PC-3 (cell line): ENCODE measurements at places on chromosomes 7 and 10. TPM values are rescaled to one million over a fixed set of nuclear protein-coding genes. Genes with fewer than 3 reads are reported as not detected.

Gene SYT15
- total RNA-seq: not detected in 2 replicates

Gene OIT3
- total RNA-seq: not detected in 2 replicates

Gene HPS6
- total RNA-seq: 24.0 and 26.8 TPM in 2 replicates

Gene EPO
- total RNA-seq: not detected in 2 replicates

Gene SHTN1
- 9.0 and 13.0 TPM in 2 replicates for total RNA-seq
